Stimulated activated CD4-positive, alpha-beta T cell treated with anti-CD3 and anti-CD28 coated beads, TNF-alpha, amount 100 ng/mL, for 1 hour (primary cell): ENCODE measurements at places on chromosomes 2 and 18.

GRCh38 chr18:62919109-62919838 lies 203.9 kb downstream of the PHLPP1 start:
- no peak for DNase-seq

GRCh38 chr2:202541137-202541536 lies 93.6 kb upstream of the FAM117B start:
- no peak for DNase-seq

GRCh38 chr2:57207191-57207590 lies 839.4 kb upstream of the VRK2 start:
- DNase-seq = no peak

DNA sequence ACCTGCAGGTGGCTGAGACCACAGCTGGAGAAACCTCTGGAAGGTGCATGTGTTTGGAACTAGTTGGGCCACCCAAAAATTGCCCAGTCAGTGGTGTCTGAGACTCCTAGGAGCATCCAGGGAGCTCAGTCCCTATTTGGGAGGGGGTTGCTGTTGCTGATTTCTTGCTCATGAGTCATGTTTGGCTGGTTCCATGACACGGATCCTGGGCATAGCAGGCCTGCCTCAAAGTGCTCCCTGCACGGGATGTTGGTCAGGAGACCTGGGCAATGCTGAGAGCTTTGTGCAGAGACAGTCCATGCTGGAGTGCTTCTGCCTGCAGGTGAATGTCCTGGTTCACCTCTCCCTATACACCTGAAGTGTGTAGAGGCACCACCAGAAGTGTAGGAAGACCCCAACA lies 194.2 kb downstream of the GLI2 start:
- no peak for DNase-seq

GRCh38 chr2:64515086-64515485 lies 9.0 kb upstream of the AFTPH start:
- DNase-seq = no peak

GRCh38 chr18:63376538-63376937 lies 9.5 kb upstream of the KDSR start:
- DNase-seq = no peak

GRCh38 chr2:134134827-134135226 lies 119.0 kb upstream of the MGAT5 start:
- no peak for DNase-seq

GRCh38 chr2:197915548-197916265 lies 111.3 kb downstream of the PLCL1 start:
- DNase-seq = no peak

DNA sequence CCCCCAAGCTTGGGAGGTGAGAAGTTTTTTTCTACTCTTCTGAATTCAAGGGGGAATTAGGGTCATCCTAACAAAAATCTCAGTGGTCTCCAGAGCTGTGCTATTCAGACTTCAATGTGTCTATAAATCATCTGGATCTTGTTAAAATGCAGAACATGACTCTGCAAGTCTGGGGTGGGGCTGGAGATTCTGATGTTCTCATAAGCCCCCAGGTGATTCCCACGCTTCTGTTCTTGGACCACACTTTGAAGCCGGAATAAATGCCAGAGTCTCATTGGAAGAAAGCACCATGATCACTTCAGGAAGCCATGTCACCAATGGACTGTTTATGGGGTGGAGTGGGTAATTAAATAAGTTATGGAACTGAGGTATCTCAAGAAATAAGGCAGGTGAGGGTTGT lies 22.2 kb upstream of the SLC16A14 start:
- no peak for DNase-seq

- DNase-seq = no peak
Observed at GRCh38 chr2:241852116-241852980, 6.3 kb downstream of the PDCD1 start.

- no peak for DNase-seq
Observed at GRCh38 chr2:198930170-198930569, 527.6 kb downstream of the SATB2 start.

GRCh38 chr18:55783921-55784320 lies 195.9 kb upstream of the TCF4 start:
- DNase-seq = no peak
